Naive thymus-derived CD4-positive, alpha-beta T cell (primary cell): ENCODE measurements at places on chromosomes 6 and 20. TPM values are rescaled to one million over a fixed set of nuclear protein-coding genes. Genes with fewer than 3 reads are reported as not detected.

DNA sequence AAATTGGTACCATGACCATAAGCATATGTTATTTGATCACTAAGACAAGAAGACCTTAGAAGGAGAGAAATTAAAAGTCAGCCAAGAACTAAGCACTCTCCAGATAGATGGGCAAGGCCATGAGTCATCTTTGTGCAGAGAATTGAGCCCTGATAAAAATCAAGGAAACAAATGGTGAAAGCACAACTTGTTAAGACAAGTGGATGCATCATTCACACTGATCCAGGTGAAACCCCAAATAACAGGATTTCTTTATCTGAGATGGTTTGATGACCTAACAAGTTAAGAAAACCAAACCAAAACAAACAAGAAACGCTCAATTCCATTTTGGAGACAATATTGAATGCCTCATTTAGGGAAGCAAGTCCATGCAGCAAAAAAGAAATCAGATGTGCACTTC is 121.6 kb downstream of the ADAT2 start:
- no peak for DNase-seq
- no peaks in the 10 kb centered on the region for H3K36me3 ChIP-seq
- no peak overlapping the region for H3K27ac ChIP-seq
- H3K27me3 ChIP-seq: no peaks in the 10 kb centered on the region
- no peaks in the 10 kb centered on the region for H3K4me1 ChIP-seq
- no peak overlapping the region for H3K4me3 ChIP-seq

- DNase-seq: no peak
- H3K27me3 ChIP-seq: no peaks in the 10 kb centered on the region
- no peak overlapping the region for H3K4me3 ChIP-seq
- H3K36me3 ChIP-seq: no peaks in the 10 kb centered on the region
- H3K4me1 ChIP-seq: no peaks in the 10 kb centered on the region
These were observed 15.1 kb downstream of the PDE7B start for GRCh38 chr6:135866445-135867123.

- peaks cover 20% of the 10 kb centered on the region for H3K36me3 ChIP-seq
- H3K27ac ChIP-seq: peak overlapping the region; percentile 87
- H3K27me3 ChIP-seq: no peaks in the 10 kb centered on the region
- H3K4me1 ChIP-seq: peaks cover 20% of the 10 kb centered on the region
These were observed 937 bp downstream of the ZNF318 start for GRCh38 chr6:43368259-43369160.

DNA sequence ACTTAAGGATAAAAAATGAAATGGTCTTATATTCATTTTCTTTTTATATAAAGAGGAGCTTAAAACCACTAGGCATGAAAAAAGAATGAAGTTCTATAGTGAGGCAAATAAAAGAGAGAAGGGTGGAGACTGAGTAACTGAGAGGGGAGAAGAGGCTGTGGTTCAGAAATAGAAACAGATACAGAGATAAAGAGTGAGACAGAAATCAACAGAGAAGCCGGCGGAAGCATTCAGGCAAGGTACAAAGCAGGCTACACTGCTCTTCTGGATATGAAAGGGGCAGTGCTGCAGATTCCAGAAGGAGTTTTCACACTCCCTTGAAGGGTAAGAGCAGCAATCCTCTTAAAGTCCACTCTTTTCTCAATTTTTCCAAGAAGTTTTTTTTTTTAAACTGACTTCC is 29.9 kb downstream of the NFATC2 start:
- H3K27ac ChIP-seq: peak overlapping the region; percentile 61
- H3K27me3 ChIP-seq: no peaks in the 10 kb centered on the region
- peak overlapping the region; percentile 9 for H3K4me3 ChIP-seq

GRCh38 chr6:157272866-157273755 is 50.2 kb downstream of the TMEM242 start:
- H3K27me3 ChIP-seq: no peaks in the 10 kb centered on the region
- no peaks in the 10 kb centered on the region for H3K36me3 ChIP-seq
- peak overlapping the region; percentile 80 for H3K4me3 ChIP-seq
- H3K4me1 ChIP-seq: peaks cover 6% of the 10 kb centered on the region

DNA sequence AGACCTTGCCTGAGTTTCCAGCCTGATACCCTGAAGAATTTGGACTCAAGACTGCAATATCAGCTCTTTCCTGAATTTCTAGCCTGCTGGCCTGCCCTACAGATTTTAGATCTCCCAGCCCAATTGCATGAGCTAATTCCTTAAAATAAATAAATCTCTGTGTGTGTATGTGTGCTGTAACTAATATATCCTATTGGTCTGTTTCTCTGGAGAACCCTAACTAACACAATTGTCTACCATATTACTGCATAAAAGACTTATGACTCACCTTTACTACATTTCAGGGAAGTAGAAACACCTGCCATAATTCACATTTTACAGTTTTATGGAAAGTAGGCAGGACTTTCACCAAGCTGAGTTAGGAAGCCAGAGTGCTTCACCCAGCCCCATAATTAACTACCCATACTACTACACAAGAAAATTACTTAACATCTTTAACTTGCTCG is 90.7 kb upstream of the BEND6 start:
- H3K27ac ChIP-seq: no peak overlapping the region
- H3K36me3 ChIP-seq: no peaks in the 10 kb centered on the region
- H3K27me3 ChIP-seq: no peaks in the 10 kb centered on the region
- no peaks in the 10 kb centered on the region for H3K4me1 ChIP-seq

- H3K27ac ChIP-seq: no peak overlapping the region
- DNase-seq: no peak
- no peaks in the 10 kb centered on the region for H3K4me1 ChIP-seq
- no peak overlapping the region for H3K4me3 ChIP-seq
- no peaks in the 10 kb centered on the region for H3K36me3 ChIP-seq
- no peaks in the 10 kb centered on the region for H3K27me3 ChIP-seq
These were observed 43.5 kb downstream of the FNDC1 start for GRCh38 chr6:159212525-159213280.

DNA sequence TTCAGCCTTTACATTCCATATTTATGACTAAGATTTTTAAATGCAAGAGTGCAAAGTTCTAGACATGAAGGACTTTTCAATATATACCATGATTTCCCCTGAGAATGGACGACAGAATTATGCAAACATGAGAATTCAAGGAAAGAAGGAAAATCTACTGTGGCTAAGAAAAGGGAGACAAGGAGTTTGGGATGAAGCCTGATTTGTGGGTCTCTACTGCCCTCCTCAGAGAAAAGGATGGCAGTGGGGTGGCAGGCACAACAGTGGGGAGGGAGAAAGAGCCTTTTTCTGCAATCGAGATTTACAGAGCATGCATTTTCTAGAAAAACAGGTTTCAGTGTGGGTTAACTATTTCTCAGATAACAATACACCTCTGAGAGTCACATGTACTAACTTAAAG is 466.9 kb upstream of the NRSN1 start:
- DNase-seq: no peak
- no peak overlapping the region for H3K4me3 ChIP-seq
- H3K36me3 ChIP-seq: no peaks in the 10 kb centered on the region
- no peaks in the 10 kb centered on the region for H3K27me3 ChIP-seq
- H3K27ac ChIP-seq: no peak overlapping the region

DNA sequence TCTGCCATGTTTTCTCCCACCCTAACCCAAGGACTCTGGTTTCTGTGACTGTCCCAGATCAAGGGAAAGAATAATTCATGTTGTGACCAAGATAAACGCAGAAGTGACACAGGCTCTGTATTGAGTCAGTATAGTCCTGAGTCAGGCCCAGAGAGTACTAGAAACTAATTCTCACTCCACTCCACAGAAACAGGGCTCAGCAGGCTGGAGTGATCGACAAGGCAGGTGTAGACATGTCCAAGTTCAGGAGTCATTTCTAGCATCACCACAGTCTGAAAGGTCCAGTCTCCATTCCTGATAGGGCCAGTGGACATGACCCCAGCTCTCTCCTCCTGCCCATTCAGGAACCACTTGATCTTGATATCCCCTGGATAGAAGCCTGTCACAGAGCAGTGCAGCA is 2.7 kb downstream of the HLA-DOB start:
- no peak overlapping the region for H3K4me3 ChIP-seq
- DNase-seq: no peak

PERP gene
- total RNA-seq: 0.45 TPM

BMP7 gene
- not detected in 2 replicates for total RNA-seq

KIF25 gene
- total RNA-seq: not detected

SIRPD gene
- total RNA-seq: 0.16 TPM

LY6G6C gene
- total RNA-seq: 1.2 TPM

DDO gene
- total RNA-seq: 0.47 TPM
